NCI-H345 (cell line): ENCODE measurements at places on chromosomes 13 and 19.

GRCh38 chr19:4327252-4327876, 11.3 kb downstream of the STAP2 start:
- DNase-seq = peak; percentile 92

GRCh38 chr13:112680741-112681360, 9.0 kb upstream of the ATP11A start:
- DNase-seq = no peak

GRCh38 chr19:30556230-30556711, 184.1 kb downstream of the ZNF536 start:
- DNase-seq = no peak

GRCh38 chr19:4584670-4585460, 25.4 kb upstream of the SEMA6B start:
- DNase-seq = peak; percentile 32

- DNase-seq = no peak
Measured at GRCh38 chr13:26017932-26018665, 33.7 kb downstream of the SHISA2 start.

GRCh38 chr13:20633802-20634201, 66.8 kb downstream of the IFT88 start:
- DNase-seq = no peak

GRCh38 chr13:27534108-27534980, 84.0 kb upstream of the MTIF3 start:
- no peak for DNase-seq

DNA sequence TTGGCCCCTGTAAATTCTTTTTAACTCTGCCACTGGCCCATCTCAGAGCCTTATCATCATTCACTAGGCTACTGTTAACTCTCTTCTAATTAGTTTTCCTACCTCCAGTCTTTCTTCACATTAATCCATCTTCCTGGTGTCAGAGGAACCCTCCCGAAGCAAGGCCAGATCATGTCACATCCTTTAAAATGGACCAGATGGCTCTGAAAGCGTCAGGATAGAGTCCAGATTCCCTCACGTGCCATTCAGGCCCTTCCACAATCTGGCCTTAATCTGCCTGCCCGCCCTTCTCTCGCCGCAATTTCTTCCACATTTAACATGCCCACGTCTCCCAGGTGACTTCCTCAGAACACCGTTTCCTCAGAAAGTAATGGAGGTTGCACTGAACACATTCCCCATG, 86.5 kb downstream of the RFC3 start:
- no peak for DNase-seq

GRCh38 chr13:97119943-97120342, 102.2 kb upstream of the MBNL2 start:
- no peak for DNase-seq

GRCh38 chr13:50608370-50608769, 235.1 kb downstream of the DLEU7 start:
- no peak for DNase-seq

DNA sequence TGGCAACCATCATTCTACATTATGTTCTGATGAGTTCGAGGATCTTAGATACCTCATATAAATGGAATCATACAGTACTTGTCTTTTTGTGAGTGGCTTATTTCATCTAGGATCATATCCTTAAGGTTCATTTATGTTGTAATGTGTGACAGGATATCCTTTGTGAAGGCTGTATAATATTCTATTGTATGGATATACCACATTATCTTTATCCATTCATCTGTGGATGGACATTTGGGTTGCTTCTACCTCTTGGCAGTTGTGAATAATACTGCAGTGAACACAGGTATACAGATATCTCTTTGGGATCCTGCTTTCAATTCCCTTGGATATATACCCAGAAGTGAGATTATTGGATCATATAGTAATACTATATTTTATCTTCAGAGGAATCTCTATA, 33.2 kb upstream of the RFC3 start:
- no peak for DNase-seq

- no peak for DNase-seq
Measured at GRCh38 chr13:110318920-110319319, 11.8 kb downstream of the COL4A2 start.

DNA sequence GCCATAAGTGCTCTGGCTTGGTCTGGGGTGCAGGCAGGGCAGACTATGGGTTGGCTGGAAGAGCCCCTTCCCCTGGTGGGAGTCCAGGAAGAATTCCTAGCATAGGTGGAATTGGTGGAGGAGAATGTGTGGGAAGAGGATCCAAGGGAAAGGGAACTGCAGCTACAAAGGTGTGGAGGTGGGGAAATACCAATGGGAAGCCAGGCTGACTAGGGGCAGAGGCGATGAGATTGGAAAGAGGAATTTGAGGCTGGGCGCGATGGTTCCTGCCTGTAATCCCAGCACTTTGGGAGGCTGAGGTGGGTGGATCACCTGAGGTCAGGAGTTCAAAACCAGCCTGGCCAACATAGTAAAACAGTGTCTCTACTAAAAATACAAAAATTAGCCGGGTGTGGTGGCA, 4.8 kb upstream of the SDHAF1 start:
- no peak for DNase-seq

DNA sequence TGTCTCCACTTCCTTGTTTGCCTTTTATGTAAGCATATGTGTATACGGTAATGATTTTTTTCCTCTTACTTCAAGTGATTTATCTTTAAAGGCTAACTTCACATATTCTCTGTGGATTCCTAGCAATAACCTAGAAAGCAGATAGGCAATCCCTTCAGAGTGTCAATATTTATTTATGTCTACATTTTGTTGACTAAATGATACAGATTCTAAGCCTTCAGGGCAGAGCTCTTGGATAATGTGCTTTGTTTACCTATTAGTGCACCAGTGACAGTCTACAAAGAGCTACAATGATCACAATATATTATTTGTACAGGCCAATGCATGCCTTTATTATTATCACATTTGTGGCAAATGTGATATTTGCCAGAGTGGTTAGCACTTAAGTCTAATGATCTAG, 406.2 kb downstream of the EFNB2 start:
- peak; percentile 72 for DNase-seq

DNA sequence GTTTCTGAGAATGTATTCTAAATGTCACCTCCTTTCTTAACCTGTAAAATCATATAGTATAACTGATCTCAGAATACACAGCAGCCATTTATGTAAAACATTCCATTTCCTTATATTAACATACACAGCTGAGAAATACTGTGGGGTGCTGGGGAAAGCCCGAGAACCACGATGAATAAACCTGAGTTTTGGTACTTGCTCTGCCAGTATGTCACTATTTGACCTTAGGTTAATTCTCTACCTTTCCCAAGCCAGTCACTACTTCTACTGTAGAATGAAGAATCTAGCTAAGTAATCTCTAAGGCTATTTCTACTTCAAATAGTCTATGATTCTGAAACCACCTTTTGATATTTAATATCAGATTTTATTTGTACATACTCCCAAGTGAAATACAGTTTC, 173.7 kb downstream of the TBC1D4 start:
- no peak for DNase-seq

DNA sequence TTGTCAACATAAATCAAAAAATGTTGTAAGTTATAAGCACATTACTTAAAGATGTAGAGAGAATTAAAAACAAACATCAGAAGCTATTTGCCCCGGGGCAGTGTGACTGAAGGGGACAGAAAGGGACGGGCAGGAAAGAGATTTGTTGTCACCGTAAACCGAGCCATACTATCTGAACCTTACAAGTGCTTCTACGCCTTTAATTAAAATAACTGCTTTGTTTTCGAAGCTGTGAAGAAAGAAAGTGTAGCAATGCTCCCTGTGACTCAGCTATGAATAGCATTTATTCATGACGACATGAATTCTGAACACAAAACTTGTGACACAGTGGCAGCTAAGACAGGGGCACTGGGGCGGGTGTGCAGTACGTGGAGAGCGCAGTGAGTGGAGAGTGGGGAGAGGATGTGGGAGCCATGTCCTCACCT, 30.0 kb downstream of the ZNF787 start:
- DNase-seq = no peak

DNA sequence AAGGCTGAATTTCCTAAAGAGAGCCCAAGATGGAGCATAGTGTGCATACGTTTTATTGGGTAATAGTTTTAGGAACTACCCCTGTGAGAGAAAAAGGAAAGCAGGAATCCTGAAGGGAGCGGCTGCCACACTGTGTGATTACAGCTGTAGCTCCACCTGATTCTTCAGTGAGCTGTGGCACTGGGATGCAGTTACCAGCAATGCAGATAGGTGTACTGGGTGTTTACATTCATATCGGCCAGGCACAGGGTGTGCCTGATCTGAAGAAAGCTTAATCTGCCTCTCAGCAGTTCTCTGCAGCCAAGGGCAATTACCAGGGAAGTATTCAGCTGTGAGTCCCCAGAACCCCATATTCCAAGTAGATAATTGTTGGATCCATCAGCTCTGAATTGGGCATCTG, 1541.8 kb downstream of the EFNB2 start:
- DNase-seq = no peak

GRCh38 chr19:47436712-47437401, 17.5 kb upstream of the MEIS3 start:
- peak; percentile 59 for DNase-seq

DNA sequence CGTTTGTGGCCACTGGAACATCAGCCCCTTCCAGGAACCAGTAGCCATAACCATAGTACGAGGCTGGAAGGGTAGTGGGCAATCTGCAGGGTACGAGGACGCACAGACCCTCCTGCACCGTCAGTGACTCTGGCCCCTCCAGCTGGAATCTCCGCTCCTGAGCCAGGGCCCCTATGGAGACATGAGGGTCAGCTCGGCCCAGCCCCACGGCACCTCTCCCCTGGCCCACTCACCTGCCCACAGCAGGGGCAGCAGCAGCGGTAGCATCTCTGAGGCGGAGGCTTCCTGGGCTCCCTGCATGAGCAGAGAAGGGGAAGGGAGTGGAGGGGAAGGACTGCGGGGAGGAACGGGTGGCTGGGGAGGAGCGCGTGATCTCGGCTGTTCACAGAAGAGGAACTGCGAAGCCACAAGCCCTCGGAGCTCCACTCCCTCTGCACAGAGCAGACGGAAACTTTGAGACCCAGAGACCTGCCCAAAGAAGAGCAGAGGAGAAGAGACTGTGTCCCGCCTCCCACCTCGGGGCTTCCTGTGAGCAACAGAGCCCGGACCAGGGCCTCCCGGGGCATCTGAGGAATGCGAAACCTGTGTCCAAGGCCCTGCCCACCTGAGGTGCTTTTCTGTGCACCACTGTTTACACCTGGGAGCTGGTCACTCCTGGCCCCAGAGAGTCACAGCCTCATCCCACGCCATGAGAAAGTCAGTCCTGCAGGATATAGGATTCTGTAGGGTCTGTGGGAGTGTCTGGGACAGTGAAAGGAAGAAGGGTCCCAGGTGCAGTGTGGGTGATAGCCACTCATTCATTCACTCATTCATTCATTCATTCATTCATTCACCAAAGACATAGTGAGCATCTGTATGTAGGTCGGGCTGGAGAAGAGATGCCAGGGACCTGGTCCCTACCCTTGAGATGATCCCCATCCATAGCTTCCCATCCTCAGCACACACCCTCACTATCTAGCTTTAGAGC, at the start of gene SIGLEC6:
SIGLEC6 (minus strand) TSS at position 322 of the 967 bp plus-strand sequence; CDS start at position 300, 22 bp downstream.
- no peak for DNase-seq

GRCh38 chr13:48646791-48647190, 6.9 kb upstream of the CYSLTR2 start:
- no peak for DNase-seq

GRCh38 chr13:73174521-73175010, 115.8 kb downstream of the KLF5 start:
- DNase-seq = no peak

- DNase-seq = no peak
Measured at GRCh38 chr13:85373322-85373721, 425.9 kb downstream of the SLITRK6 start.

- DNase-seq = no peak
Measured at GRCh38 chr19:16002406-16003384, 53.9 kb downstream of the OR10H4 start.

DNA sequence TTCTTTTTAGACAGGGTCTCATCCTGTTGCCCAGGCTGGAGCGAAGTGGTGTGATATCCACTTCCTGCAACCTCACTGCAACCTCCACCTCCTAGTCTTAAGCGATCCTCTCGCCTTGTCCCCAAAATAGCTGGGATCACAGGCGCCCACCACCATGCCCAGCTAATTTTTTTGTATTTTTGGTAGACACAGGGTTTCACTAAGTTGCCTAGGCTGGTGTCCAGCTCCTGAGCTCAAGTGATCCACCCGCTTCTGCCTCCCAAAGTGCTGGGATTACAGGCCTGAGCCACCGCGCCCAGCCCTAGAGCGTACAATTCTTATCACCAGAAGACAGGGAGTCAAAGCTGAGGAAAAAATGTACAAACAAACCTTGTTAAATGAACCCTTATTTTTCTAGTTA, 4.5 kb upstream of the ELOF1 start:
- no peak for DNase-seq

DNA sequence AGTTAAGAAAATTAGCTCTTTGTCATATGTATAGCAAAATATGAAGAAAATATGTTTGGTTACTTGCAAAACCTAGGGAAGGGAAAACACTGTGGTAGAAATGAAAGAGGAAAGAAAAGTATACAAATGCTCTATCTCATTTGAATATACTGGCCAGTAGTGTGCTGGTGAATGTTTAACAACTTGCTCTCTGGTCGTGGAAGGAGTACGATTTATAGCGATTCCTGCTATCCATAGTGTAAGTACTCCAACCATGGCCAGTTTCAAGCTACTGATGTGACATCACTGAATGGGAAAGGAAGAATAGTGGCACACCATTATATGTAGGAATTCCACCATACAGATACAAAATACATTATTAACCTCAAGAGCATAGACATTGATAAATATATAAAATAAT, 9.3 kb downstream of the BORA start:
- no peak for DNase-seq

- no peak for DNase-seq
Measured at GRCh38 chr19:12967907-12968306, 1.5 kb upstream of the DAND5 start.

- no peak for DNase-seq
Measured at GRCh38 chr13:39232401-39232980, 194.2 kb downstream of the NHLRC3 start.

DNA sequence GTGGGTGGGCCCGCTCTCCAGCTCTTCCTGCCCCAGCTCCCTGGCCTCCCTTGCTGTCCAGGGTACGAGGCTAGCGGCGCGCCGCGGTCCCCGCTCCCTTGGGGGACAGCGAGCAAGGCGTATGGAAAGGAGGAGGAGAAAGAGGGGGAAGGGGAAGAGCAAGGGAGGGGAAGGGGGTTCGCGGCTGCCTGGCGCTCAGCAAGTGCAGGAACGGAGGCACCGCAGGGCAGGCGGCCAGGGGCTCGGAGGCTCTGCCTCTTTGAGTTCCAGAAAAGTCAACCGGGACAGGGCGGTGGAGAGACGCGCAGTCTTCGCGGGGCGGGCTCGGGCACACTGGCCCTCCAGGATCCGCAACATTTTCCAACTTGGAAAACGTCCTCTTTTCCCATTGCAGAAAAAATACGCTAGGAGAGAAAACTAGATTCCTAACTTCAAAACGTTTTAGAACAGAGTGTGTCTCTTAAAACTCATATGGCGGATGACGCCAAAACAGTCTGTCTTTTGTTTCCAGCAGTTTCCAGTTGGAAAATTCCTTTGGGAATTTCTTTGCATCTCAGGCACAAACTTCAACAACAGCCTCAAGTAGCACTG, 23.1 kb upstream of the TNFRSF19 start:
- DNase-seq = no peak
